Lower leg skin (tissue), 4 donors: ENCODE measurements at places on chromosomes 5 and 9. TPM values are rescaled to one million over a fixed set of nuclear protein-coding genes. Genes with fewer than 3 reads are reported as not detected.

SPATA31A3 gene
- not detected for total RNA-seq

DNA sequence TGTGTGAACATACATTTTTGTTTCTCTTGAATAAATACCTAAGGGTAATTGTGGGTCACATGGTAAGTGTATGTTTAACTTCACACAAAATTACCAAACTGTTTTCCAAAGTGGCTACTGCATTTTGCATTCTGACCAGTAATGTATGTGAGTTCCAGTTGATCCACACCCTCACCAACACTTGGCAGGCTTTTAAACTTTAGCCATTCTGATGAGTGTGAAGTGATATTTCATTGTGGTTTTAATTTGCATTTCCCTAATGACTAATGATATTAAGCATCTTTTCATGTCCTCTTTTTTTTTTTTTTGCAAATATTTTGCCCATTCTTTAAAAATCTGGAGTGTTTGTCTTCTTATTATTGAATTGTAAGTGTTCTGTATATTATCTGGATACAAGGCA is 53.5 kb upstream of the MAST4 start:
- DNase-seq, result no peak

- DNase-seq, result no peak
Observed at GRCh38 chr5:16493261-16493660, 27.7 kb upstream of the ZNF622 start.

GRCh38 chr5:172451771-172452197 is 2.5 kb downstream of the SH3PXD2B start:
- peak; percentile 91 for DNase-seq

PCDHGA1 gene
- total RNA-seq, result 0.54 TPM

GRCh38 chr5:31845361-31845760 is 206.4 kb downstream of the PDZD2 start:
- DNase-seq, result no peak

- DNase-seq, result no peak
Observed at GRCh38 chr9:131107760-131108159, 11.4 kb downstream of the AIF1L start.

GRCh38 chr5:145775893-145776444 is 59.2 kb downstream of the PRELID2 start:
- DNase-seq, result no peak

GRCh38 chr9:95250462-95251221 is 66.9 kb downstream of the FANCC start:
- no peak for DNase-seq

GRCh38 chr9:137296670-137297664 is 5.1 kb downstream of the NRARP start:
- DNase-seq, result no peak

SPATA6L gene
- 1.3 TPM for total RNA-seq

GRCh38 chr5:96331210-96331609 is 101.8 kb downstream of the PCSK1 start:
- DNase-seq, result no peak

IL5 gene
- total RNA-seq, result not detected

GRCh38 chr9:108668191-108668937 is 187.4 kb downstream of the ACTL7B start:
- no peak for DNase-seq

GRCh38 chr9:83708515-83709158 is 879 bp upstream of the UBQLN1 start:
- peak; percentile 88 for DNase-seq

DNA sequence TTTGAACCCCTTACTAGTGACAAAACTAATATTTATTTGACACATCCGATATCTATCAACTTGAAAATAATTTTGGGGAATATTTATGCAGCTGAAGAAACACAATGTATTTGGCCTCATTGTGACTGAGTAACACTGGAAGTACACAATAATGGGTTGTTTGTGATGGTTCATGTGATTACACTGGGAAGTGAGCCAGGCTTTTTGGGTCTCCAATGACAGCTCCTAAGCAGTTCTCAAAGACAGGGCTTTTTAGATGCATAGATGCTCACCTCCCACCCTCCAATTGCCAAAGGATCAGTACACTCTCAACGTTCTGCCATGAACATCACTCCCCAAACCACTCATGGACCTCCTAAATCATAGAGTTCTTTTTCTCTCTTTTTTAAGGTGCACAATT is 170.0 kb downstream of the SLC24A2 start:
- DNase-seq, result no peak

ECPAS gene
- 53.5 TPM for total RNA-seq

GRCh38 chr9:73073337-73074175 is 78.1 kb upstream of the ANXA1 start:
- DNase-seq, result no peak

DNA sequence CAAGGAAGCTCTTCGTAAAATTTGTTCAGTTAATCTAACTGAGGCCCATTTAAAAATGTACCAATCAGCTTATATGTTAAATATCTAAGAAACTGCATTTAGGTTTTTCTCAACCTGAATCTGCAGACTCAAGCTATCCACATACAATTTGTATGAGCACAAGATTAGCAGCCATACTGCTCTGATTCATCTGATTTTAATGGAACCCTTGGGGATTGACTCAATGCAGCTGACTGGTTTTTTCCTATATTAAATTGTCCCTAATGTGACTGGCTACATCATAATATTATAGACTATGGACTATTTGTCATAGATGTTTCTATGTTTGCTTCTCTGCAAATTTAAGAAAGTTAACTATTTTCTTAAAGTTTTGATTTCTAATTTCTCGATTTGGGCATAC is 451.0 kb upstream of the TUSC1 start:
- DNase-seq, result no peak

ACOT12 gene
- 1.1 TPM for total RNA-seq

- no peak for DNase-seq
Observed at GRCh38 chr9:114050226-114050568, 27.9 kb downstream of the AMBP start.

PCDHB10 gene
- total RNA-seq, result 0.19 TPM

GRCh38 chr5:15852217-15852616 is 327.4 kb downstream of the MARCHF11 start:
- DNase-seq, result no peak

KCNMB1 gene
- total RNA-seq, result 1.1 TPM

FAM200C gene
- 1.3 TPM for total RNA-seq

DNA sequence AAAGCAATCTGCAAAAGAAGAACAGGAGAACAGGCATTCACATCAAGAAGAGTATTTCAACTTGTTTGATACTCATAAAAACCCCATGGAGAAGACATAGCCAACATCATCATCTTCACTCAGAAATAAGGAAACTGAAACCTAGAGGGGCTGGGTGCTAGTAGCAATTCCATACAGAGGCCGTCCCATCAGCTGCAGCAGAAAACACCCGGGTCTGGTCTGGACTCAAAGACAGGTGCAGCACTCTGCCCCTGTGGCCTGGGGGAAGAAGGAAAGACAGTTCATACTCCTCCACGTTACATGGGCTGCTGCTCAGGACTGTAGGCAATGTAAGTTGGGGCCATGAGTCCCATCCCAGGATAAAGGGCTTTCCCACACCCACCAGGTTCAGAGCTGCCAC is 11.6 kb downstream of the GZMA start:
- DNase-seq, result no peak

DNA sequence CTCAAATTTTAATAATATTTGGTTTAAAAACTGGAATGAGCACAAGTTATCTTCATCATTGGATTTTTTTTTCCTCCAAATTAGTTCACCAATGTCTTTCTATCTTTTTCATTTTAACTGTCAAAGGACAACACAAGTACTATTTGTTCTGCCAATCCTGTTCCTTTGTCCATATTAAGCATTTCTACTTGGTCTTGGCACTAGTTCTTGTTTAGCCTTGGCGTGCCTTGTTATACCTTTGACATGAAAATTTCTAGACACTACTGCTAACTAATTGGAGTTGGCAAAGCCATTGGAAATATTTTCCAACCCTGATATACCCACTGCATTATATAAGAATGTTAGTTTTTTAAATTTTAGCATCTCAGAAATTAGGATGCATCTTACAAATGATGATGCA is 3.8 kb downstream of the SPINK6 start:
- no peak for DNase-seq
